Lower lobe of right lung (tissue), 2 donors: ENCODE measurements at places on chromosomes 1 and 21. TPM values are rescaled to one million over a fixed set of nuclear protein-coding genes. Genes with fewer than 3 reads are reported as not detected.

HTR1D gene
- 1.1 TPM for total RNA-seq

FALEC gene
- not detected for total RNA-seq

CTSE gene
- total RNA-seq = 63.6 TPM

SMCP gene
- not detected for total RNA-seq

PLXNA2 gene
- 83.9 TPM for total RNA-seq

GNG4 gene
- total RNA-seq = not detected

PRPF38B gene
- 41.0 TPM for total RNA-seq

CD1D gene
- total RNA-seq = 4.6 TPM

SERPINC1 gene
- total RNA-seq = 0.30 TPM

GRCh38 chr21:43634618-43635017 is 24.7 kb downstream of the HSF2BP start:
- DNase-seq = no peak

DNA sequence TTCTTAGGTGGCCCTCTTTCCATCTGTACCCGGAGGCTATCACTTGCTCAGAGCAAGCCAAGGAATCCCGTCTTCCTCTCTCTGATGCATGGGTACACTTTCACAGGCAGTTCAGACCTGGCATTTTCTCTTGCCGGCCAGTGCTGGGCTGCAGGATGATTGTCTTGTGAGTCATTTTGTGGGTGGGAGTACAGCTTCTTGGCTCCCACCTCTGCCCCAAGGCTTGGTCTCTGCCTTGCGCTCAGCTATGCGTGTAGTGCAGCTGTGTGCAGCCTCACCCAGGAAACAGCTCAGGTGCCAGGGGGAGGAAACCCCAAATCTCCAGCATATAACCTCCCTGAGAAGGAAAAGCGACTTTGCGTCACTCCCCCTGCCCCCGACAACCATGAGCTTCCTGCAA is 3.9 kb upstream of the AJAP1 start:
- no peak for DNase-seq

DNA sequence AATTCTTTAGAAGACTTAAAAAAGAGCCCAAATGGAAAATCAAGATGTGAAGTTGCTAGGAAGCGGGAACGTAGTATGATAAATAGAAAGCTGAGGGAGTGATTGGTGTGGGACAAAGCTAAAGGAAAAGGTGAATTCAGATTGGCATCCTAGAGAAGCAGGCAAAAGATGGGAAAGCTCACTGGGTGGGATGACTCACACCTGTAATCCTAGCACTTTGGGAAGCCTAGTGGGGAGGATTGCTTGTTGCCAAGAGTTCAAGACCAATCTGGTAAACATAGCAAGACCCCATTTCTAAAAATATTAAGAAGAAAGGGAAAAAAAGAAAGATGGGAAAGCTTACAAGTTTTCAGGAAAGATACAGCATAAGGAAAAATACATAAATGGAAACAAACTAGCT is 1.8 kb downstream of the MRPS21 start:
- DNase-seq = no peak

GRCh38 chr1:13664451-13664850 is 35.5 kb upstream of the PRDM2 start:
- no peak for DNase-seq

DNA sequence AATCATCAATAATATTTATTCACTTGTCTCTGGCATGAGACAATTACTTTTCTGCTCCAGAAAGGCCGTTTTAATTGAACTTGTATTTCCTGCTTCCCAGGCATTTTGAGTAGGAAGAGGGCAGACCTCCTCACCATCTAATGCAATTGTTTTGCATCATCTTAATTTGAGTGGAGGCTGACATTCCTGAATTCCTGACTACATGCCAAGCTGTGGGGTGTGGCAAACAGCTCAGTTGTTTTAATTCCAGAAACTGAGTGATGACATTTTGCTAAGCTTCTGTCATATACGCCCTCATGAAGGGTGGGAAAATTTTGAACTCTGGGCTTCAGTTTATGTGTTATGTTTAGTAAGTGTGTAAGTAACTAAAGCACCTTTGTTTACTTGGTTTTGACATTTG is 125.4 kb upstream of the USP25 start:
- no peak for DNase-seq

- no peak for DNase-seq
Measured at GRCh38 chr1:48000883-48001282, 3.7 kb upstream of the TRABD2B start.

DNA sequence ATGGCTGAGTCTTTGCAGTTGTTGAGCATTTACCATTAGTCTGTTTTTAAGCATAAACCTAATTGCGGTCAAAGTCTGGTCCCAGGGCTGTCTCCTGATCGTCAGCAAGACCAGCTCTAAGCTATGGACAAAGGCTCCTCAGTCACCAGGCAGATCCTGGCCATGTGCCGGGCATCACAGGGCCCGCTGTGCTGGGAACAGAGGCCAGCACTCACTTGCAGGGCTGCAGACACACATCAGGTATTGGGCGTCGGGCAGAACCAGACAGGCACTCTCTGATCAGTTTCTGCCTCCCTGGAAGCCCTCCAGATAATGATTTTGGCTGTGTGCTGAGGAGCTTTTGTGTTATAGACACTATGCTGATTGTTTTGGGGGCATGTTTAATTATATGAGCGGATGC is 26.6 kb downstream of the TMEM51 start:
- no peak for DNase-seq

GRCh38 chr1:39409055-39409816 is 82.2 kb upstream of the BMP8A start:
- DNase-seq = peak; percentile 63

- no peak for DNase-seq
Measured at GRCh38 chr1:204854286-204854685, 16.4 kb upstream of the NFASC start.

DNA sequence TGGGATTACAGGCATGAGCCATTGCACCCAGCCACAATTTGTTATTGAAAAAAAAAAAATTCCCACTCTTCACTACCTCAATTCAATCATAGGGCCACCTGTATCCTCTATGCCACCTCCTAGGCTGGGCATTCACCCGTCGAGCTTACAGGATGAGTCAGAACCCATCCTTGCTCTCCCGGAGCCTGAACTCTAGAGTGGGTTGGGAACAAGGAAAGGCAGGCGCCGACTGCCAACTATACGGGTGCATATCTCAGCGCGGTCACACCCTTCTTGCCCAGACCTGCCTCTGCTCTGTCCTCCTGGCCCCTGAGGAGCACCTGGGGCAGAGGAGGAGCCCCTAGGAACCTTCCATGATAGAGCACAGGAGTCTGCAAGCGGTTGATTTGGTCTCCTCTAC is 21.4 kb upstream of the LBR start:
- no peak for DNase-seq

- DNase-seq = no peak
Measured at GRCh38 chr1:24991697-24992096, 61.6 kb upstream of the RUNX3 start.

- no peak for DNase-seq
Measured at GRCh38 chr21:41767606-41768436, 969 bp upstream of the RIPK4 start.

GRCh38 chr1:5374192-5374591 is 618.0 kb downstream of the NPHP4 start:
- DNase-seq = no peak

- no peak for DNase-seq
Measured at GRCh38 chr1:89767618-89768017, 53.2 kb upstream of the LRRC8D start.
